ENCODE measurements at places on chromosomes 1 and 21. TPM values are rescaled to one million over a fixed set of nuclear protein-coding genes. Genes with fewer than 3 reads are reported as not detected.

The MDM4 gene
- 157 TPM for total RNA-seq

The ARHGEF10L gene
- total RNA-seq, result 34.3 TPM

The CD52 gene
- 13.2 TPM for total RNA-seq

DNA sequence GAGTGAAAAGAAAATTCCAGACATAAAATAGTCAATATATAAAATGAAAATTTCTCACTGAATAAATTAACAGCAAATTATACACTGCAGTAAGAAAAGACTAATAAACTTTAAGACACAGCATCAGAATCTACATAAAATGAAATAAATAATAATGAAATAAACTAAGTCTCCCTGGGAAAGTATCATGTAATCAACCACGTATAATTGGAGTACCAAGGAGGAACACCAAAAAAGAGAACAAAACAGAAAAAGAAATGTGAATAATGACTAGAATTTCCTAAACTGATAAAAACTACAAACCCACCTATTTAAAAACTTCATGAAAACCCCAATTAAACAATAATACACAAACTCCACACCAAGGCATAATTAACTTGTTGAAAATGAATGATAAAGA, 43.6 kb downstream of the SASS6 start:
- DNase-seq, result no peak

- no peak for DNase-seq
Measured at GRCh38 chr1:77288275-77288674, 6.5 kb downstream of the AK5 start.
